Stimulated activated CD4-positive, alpha-beta T cell treated with anti-CD3 and anti-CD28 coated beads, Interleukin-15, amount 100 ng/mL, for 1 hour (primary cell): ENCODE measurements at places on chromosomes 2 and 18.

GRCh38 chr18:12803069-12803936 lies 80.7 kb downstream of the PTPN2 start:
- DNase-seq = no peak

GRCh38 chr2:112031473-112032223 lies 23.4 kb upstream of the TMEM87B start:
- DNase-seq = no peak

GRCh38 chr18:63152096-63152495 lies 167.5 kb downstream of the BCL2 start:
- DNase-seq = no peak

DNA sequence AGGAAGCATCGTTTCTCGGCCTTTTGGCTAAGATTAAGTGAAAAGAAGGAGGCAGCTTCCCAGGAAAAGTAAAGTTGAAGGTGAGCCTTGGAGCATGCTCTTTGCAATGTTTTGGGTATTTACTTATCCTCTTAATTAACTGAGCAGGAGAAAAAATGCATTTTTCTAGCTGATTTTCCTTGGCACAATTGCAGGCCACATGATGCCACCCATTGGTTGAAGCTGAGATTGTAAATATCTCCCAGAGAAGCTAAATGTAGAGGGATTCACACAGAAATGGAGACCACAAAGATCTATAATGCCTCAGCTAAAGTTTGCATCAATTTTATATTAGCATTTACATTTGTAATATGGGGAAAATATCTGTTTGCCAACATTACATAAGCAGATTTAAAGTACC lies 294.1 kb downstream of the KCNS3 start:
- DNase-seq = no peak

DNA sequence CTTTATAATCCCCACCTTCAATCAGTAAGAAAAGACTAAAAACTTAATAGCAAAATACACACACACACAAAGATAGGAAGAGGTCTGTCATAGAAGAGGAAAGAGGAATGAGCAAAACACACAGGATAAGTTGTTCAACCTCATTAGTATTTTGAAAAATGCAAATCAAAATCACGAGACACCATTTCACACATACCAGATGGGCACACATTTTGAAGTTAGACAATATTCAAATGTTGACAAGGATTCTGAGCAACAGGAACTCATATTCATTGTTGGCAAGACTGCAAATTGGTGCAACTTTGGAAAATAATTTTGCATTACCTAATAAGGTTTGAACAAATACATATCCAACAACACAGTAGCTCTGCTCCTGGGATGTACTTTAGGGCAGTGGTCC lies 127.6 kb downstream of the RAB3GAP1 start:
- no peak for DNase-seq

DNA sequence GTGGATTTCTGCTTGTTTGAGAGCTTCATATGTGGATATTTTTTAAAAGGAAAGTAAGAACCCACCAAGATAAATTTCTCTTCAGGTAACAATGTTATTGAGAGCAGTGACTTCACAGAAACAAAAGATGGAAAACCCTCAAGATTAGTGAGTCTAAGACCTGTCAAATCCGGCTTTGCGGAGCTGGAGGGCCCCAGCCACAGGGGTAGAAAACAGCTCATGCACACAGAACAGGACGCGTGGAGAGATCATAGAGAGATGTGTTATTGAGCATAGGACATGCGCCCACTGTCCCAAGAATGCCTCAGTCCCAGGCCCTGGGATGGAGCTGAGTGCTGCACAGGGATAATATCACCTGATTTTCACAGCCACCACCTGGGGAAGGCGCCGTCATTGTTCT lies 21.3 kb downstream of the EDAR start:
- no peak for DNase-seq

GRCh38 chr18:5298156-5298852 lies 2.8 kb upstream of the ZBTB14 start:
- DNase-seq = no peak

DNA sequence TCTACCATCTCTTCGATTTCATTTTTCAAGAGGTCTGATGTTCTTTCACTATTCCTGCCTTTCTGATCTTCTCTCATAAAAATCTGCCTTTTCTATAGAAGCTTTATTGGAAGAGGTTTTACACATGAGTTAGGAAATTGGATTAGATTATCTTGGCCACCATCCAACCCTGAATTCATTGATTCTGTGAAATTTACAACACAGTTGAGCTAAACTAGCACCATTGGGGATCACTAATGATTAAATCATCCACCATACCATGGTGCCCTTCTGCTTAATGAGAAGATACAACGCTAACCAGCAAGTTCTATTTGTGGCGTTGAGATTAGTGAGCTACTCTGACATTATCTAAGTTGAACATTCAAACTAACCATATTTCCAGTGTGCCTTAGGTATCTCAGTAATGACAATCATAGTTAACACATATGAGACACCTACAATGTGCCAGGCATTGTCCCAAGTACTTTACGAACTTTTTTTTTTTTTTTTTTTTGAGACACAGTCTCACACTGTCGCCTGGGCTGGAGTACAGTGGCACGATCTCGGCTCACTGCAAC lies 17.3 kb upstream of the LBH start:
- DNase-seq = no peak

DNA sequence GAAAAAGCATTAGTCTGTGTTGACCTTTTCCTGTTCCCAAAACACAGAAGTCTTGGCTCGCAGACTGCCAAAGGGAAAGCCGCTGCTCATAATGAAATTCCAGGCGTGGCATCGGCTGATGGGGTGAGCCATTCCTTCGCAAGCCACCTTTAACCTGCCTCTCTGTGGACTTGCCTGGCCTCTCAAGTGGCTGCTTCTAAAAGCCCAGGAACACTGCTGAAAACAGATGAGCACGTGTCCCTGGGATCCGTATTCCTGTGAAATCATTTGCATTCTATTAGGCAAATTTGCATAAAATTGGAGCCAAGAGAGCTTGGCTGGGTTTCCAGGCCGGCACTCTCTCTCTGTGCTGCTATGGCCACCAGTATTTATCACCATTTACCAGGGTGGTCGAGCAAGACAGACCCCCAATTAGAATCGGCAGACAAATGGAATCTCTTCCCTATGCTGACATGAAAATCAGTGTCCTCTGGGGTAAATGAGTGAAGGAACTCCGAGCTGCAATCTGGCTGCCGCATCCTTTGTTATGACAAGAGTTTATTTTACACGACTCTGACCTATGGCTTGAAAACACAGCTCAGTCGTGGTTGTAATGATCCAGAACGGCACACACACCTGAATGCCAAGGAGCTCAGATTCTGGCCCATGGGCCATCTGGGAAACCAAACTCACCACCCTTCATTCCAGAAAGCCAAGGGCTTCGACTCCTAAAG lies 21.7 kb downstream of the BCL2 start:
- DNase-seq = no peak

- no peak for DNase-seq
These were observed 24.7 kb upstream of the CEP68 start for GRCh38 chr2:65031341-65032018.

GRCh38 chr2:24434541-24434940 lies 56.5 kb upstream of the NCOA1 start:
- DNase-seq = no peak

- DNase-seq = no peak
These were observed 214.8 kb downstream of the IKZF2 start for GRCh38 chr2:212936572-212936971.

DNA sequence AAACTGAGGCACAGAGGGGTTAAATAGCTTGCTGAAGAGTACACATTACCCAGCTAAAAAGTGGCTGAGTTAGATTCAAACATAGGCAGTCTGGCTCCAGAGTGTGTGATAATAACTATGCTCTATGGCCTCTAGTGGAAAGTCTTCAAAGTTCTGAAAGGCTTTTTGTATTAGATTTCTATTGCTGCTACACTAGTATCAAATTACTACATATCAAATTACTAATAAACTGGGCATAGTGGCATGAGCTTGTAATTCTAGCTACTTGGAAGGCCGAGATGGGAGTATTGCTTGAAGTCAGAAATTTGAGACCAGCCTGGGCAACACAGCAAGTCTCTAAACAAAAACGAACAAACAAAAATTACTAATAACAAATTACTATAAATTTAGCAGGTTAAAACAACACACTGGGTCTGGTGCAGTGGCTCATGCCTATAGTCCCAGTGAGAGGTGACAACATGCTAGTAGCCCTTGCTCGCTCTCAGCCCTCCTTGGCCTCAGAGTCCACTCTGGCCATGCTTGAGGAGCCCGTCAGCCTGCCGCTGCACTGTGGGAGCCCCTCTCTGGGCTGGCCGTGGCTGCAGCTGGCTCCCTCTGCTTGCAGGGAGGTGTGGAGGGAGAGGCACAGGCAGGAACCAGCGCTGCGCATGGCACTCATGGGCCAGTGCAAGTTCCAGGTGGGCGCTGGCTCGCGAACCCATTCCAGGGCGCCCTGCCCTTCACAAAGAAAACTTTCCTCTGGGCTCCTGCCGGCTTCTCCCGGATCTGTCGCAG lies 38.2 kb upstream of the TWSG1 start:
- no peak for DNase-seq

DNA sequence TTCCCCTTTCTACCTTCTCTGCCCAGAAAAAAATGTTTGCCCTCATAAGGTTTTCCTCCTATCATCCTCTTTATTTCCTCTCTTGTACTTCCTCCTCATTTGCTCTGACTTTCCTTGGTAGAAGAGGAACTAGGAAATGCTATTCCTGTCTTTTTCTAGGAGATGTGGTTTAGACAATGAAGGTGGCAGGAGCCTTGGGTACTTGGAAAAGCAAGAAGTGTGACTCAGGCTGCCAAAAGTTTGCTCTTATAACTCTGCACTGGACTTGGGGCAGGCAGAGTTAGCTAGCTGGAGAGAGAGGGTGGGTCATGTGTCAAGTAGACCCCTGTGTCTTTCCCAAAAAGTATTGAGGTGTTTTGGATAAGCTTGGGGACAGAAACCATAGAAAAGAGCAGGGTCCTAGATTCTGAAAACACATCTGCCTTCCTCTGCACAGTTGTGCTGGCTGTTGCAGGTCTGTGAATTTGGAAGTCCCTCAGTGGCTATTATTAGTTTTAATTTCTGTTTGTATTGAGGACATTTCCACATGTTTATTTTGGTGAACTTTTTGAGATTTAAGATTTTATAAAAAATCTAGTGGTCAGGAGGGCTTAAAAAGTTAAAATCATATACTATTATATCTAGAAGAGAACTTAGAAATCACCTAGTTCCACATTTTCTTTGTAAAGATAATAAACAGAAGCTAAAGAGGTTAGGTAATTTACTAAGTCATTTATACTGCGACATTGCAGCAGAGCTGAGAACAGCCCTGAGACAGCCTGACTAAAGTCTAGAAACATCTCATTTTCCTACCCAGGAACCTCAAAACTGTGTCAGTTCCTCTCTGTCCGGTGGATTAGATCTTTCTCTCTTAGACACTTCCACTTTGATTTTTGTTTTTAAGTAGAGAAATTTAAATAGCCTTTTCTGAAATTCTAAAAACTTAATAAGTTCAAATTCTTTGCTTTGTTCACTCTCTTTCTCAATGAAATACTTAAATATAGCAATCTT lies 16.0 kb downstream of the INSIG2 start:
- no peak for DNase-seq

- no peak for DNase-seq
These were observed 37.8 kb downstream of the HS6ST1 start for GRCh38 chr2:128280901-128281321.

DNA sequence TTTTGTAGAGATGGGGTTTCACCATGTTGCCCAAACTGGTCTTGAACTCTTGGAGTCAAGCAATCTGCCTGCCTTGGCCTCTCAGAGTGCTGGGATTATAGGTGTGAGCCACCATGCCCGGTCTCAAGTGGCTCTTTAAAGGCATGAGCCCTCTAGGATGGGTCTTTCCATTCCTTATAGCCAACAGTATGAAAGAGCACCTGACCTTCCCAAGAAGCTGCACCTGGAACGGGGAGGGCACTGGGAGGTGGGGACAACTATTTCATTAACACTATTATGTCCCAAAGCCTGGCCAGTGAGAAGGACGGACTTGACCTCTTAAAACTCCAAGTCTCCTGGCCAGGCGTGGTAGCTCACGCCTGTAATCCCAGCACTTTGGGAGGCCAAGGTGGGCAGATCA lies 149.7 kb downstream of the ZFP36L2 start:
- no peak for DNase-seq

GRCh38 chr18:39019989-39020388 lies 1454.4 kb upstream of the CELF4 start:
- DNase-seq = no peak

- no peak for DNase-seq
These were observed 52.7 kb upstream of the NPAS2 start for GRCh38 chr2:100767224-100767653.

GRCh38 chr2:175366815-175367214 lies 185.3 kb upstream of the ATP5MC3 start:
- no peak for DNase-seq

DNA sequence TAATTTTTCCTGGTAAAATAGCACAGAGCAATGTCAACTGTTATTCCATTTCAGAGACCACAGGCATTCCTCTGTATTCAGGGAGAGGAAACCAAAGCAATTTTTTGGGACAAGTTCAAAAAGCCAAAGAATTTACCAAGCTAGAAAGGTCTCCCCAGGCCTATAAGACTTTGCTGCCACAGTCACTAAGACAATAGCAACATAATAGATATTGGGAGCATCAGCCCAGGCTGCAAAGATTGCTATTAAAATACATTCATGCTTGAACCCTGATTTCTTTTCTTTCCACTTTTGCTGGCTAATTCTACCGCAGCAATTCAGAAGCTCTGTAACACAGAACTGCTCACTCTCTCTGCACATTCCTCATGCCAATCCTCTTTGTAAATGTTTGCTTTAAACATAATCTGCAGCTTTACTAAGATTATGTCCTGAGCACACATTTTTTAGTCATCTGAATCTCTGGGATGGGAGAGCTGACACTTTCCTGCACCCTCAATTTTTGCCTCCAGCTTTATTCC lies 76.3 kb downstream of the CLHC1 start:
- DNase-seq = no peak

GRCh38 chr2:150063432-150063889 lies 424.0 kb downstream of the RND3 start:
- no peak for DNase-seq
